ENCODE measurements at places on chromosomes 7 and 10.

DNA sequence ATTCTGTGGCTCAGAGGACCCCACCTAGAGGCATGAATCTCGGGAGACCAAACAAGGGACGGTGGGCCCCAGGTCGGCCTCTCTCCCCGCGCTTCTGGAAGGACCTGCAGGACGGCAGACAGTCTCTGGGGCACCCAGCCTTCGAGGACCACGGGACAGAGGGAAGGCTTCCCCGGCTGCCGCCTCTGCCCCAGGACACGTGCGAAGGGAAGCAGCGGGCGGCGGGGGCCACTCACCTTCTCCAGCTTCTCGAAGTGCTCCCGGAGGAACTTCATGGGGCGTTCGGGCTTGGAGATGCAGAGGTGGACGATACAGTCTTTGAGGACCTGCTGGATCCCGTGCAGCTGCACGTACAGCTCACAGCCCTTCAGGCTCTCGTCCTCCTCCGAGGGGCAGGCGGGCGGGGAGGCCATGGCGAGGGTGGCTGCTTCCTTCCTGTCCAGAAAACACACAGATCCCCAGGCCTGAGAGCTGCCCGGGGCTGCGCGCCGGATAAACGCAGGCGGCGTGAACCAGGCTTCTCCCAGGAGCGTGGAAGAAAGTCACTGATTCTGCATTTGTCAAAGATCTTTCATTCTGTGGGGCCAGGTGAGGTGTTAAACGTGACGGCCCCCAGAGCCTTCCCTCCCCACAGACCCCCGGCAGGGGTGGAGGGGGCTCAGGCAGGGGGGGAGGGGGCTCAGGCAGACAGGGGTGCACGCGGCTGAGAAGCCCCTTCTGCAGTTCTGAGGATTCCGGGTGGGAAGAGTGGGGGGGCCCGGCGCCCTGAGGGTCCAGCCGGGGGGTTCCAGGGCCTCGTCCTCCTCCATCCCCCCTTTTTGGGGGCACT is 15.2 kb upstream of the DNAAF5 start:
- DNase-seq: no peak

GRCh38 chr7:37970211-37970610 is 49.8 kb downstream of the EPDR1 start:
- no peak for DNase-seq

GRCh38 chr7:81715984-81716588 is 53.8 kb downstream of the HGF start:
- DNase-seq: peak; percentile 71

DNA sequence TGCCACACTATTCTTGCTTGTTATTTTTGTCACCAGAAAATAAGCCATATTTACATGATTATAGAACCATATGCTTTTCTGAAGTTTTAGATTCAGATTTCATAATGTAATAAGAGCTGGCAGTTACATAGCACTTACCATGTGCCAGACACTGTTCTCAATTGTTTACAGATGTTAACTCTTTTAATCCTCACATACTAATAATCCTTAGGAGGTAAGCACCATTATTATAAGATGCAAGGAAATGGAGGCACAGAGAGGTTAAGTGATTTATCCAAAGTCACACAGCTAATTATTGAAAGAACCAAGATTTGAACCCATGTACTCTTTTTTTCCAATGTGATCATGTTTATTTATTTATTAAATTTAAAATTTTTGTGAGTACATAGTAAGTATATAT is 57.2 kb downstream of the CREB5 start:
- DNase-seq: no peak

GRCh38 chr7:80542398-80542797 is 30.5 kb upstream of the GNAT3 start:
- peak; percentile 91 for DNase-seq

GRCh38 chr10:102647443-102648268 is 3.4 kb downstream of the TRIM8 start:
- no peak for DNase-seq

DNA sequence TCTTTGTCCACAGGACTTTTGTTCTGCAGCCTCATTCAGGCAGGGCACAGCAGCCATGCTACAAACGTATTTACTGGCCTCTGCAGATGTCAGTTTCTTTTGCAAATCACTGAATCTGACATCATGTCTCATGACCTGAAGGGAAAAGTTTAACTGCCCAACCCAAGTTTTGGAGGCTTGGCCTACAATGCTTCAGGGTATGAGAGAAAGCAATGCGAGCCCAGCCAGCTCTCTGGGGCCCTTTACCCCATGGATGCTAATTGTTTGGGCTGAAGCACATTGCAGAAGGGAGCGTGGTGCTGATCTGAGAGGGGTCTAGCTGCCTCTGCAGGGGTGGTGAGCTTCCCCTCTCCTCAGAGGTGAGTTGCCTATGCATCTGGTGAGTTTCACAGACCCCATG is 179.9 kb upstream of the CXCL12 start:
- no peak for DNase-seq

DNA sequence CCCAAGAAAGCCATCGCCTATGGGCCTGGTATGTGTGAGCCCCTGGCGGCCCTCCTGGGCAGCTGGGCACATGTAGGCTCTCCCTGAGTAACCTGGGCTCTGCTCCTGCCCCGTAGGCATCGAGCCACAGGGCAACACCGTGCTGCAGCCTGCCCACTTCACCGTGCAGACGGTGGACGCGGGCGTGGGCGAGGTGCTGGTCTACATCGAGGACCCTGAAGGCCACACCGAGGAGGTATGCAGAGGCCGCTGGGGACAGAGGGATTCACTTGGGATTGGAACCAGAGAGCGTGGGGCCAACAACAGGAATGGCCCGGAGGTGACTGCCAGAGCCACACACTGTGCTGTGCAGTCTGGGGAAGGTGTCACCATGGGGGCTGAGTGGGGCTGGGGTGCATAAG is 7.3 kb downstream of the FLNC start:
- no peak for DNase-seq

DNA sequence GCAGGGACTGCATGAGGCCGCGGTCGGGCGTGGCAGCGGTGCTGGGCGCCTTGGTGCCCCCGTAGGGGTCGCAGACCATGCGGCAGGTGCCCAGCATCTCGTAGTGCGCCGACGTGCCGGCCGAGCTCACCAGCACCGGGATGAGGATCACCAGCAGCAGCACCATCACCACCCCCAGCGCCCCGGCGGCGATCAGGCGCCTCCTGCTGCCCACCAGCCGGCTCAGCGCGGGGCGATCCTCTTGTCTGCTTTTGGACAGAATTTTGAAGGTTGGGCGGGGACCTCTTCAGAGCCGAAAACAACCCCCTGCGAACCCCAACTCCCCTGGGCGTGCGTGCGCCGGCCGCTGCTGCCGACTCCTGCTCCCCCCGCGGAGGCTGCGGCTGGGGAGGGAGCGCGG is 779 bp downstream of the C1QL3 start:
- DNase-seq: peak; percentile 21

GRCh38 chr7:147509035-147509501 is 1081.5 kb upstream of the C7orf33 start:
- DNase-seq: peak; percentile 91
